ENCODE measurements at places on chromosomes 1 and 21.

DNA sequence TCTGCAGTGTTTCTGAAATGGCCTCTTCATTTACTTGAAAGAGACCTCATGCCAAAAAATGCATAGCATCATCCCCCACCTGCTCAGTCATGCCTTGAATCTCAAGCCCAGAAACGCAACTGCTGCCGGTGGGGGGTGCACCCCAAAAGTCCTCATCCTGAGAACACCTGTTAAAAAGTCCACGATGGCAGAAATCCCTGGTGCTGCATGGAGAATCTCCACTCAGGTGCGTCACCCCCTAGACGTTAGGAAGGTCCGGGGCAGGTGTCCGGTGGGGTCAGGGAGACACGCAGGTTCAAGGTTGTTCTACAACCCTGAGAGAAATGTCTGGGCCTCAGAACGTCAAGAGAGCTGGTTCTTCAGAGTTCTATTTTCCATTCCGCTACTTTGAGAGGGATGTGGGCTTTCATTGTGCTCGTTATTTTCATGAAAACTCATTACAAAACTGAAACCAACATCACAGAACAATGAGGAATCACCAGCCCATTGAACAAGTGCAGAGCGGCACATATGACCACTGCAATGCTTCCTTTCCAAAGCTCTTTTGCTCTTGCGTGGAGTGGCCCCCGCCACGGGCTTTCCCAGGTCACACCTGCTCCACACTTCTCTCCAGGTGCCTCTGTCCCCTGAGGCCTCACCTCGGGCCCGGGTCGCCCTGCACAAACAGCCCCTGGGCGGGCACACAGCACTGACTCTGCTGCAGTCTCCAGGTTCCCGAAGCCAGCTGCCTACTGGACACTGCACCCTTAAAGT is 201.9 kb downstream of the TOMM20 start:
- no peak for DNase-seq

DNA sequence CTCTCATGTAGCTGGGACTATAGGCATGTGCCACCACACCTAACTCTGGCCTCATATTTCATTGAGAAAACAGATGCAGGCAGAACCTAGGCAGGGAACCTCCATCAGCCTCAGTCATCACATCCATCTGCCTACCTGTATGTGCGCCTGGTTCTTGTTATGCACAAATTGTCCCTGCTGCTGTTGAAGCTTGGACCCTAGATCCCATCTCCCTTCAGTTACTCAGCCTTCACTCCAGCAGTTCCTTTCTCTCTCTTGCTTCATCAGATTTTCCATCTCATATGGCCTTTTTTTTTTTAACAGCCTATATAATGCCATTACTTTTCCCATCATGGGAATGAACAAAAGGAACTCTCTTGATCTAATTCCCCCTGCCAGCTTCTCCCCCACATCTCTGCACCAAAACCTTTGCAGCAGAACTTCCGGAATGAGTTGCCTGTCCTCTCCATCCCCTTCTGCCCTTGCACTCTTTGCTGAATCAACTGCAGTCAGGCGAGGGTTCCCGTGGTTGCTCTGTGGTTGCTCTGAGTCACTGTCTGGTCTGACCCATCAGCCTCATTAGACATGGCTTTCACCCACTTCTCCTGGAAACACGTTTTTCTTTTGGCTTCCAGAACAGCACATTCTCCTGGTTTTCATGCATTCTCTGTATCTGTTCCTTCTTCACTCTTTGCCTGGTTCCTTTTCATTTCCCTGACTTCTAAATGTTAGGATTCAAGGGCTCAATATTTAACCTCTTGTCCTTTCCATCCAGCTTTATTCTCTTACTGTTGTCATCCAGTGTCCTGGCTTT is 41.5 kb downstream of the UBE4B start:
- peak; percentile 98 for DNase-seq

GRCh38 chr1:15233689-15234088 is 13.3 kb upstream of the FHAD1 start:
- DNase-seq = no peak

- peak; percentile 98 for DNase-seq
Measured at GRCh38 chr1:166944186-166944967, 31.0 kb downstream of the ILDR2 start.

DNA sequence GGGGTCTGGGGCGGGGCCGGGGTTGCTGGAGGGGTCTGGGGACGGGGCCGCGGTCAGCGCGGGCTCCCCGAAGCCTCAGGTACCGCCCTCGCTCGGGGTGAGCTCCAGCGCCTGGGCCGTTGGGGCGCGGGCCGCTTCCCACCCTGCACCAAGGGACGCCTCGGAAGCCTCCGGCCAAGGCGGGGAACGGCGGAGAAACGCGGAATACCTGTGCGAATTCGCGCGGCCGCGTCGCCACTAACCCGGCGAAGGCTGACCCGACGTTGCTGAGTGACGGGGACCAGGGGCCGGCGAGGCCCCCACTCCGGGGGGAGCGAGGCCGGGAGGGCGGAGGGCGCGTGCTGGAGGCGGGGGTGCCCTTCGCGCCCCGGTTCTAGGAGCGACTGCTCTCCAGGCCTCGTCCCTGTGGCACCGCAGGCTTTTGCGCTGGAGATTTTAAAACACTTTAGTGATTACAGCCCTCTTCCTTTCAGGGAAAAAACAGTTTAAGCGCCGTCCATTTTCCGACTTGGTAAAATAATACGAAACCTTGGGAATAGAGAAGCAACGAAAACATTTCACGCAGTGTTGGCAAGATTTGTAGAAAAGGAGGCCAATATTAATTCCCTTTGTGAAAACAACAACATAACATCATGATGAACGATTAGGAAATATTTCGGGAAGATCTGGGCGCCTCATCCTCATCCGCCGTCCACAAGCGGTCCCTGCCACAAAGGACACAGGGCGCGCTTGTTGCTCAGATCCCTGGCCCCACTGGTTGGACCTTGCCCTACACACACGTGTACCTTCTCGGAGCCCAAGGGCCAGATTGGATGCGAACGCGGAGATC is 971 bp upstream of the GNG4 start:
- DNase-seq = peak; percentile 9

DNA sequence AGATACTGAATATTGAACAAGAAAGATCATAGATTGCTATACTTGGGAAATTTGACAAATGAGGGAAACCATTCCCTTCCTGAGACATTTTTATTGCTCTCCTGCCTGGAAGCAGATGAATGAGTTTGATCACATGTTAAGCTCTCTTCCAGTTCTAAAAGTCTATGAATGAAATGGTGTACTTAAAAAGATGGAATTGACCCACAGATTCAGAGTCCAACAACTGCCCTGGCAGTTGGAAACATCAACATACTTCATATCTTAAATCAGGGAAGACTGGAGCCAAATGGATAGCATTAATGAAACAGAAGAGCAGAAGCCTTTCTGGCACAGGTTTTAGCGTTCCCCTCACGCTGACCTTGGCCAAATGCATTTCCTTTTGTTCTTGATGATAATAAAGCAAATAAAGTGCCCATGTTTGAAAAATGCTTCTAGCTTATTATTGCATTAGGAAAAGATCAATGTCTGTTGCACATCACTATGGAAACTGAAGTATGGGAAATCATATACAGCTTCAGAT is 142.6 kb downstream of the ESRRG start:
- no peak for DNase-seq

GRCh38 chr1:6519935-6520671 is 28.6 kb upstream of the PLEKHG5 start:
- peak; percentile 75 for DNase-seq

GRCh38 chr1:116934586-116935207 is 25.0 kb downstream of the PTGFRN start:
- DNase-seq = no peak

DNA sequence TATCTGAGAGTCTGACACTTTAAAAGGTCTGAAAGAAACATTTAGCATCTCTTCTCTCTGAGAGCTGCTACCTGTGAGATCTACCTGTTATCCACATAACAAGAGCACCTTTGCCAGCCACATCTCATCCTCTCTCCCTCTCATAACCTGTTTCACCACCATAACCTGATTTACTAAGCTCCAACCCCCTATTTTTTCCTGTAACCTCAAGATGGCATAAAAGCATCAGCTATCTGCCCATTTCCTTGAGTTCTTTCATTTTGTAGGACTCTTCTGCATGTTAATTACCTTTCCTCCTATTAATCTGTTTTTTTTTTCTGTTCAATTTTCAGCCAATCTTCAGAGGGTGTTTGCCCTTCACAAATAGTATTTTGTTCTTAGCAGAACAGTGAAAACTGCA is 136.5 kb upstream of the KCNK1 start:
- no peak for DNase-seq

GRCh38 chr1:228983661-228984060 is 248.4 kb downstream of the RHOU start:
- no peak for DNase-seq

- no peak for DNase-seq
Measured at GRCh38 chr1:172774561-172774960, 115.7 kb downstream of the FASLG start.

GRCh38 chr1:65343286-65343685 is 33.9 kb downstream of the DNAJC6 start:
- DNase-seq = peak; percentile 1

- no peak for DNase-seq
Measured at GRCh38 chr1:53346814-53347176, 18.9 kb upstream of the LRP8 start.

- no peak for DNase-seq
Measured at GRCh38 chr1:96488777-96489176, 232.8 kb upstream of the PTBP2 start.
